ENCODE measurements at places on chromosomes 1 and 21.

- no peak for DNase-seq
Observed at GRCh38 chr21:34935898-34936297, 113.2 kb downstream of the RUNX1 start.

DNA sequence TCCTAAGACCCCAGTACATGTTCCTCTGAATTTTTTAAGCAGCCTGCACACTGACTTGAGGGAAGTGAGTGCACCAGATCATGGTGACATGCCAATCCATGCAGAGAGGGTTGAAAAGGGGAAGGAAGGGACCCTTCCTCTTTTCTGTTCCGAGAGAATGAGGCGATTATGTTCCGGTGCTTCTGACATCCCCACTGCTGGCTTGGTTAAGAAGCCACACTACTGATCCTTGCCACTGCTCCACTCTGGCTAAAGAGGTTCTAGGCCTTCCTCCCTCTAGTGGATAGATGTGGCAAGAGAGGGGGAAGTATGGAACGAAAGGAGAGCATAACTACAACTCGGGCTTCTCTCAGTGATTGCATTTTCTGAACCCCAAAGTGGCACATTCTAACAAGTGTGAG is 1.8 kb upstream of the CYB5R1 start:
- DNase-seq = no peak

DNA sequence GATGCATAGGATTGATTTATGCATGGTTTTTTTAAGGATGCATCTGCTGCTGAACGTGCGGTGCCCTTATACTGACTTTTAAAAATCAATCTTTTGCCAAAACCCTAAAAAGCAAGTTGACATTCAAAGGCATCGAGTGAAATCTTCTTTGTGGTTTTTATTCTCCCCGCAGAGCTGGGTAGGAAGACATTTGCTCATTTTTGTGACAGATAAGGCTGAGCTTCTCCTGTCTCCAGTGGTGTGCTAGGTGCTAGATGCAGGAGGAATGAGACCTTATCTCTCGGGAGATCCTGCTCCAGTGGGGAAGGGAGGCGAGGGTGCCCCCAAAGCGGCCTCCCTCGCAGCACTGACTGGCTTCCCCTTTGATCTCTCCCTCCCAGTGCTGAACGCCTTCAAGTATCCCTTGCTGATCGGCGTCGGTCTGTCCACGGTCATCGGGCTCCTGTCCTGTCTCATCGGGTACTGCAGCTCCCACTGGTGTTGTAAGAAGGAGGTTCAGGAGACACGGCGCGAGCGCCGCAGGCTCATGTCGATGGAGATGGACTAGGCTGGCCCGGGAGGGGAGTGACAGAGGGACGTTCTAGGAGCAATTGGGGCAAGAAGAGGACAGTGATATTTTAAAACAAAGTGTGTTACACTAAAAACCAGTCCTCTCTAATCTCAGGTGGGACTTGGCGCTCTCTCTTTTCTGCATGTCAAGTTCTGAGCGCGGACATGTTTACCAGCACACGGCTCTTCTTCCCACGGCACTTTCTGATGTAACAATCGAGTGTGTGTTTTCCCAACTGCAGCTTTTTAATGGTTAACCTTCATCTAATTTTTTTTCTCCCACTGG is 14.9 kb upstream of the CD101 start:
- no peak for DNase-seq

DNA sequence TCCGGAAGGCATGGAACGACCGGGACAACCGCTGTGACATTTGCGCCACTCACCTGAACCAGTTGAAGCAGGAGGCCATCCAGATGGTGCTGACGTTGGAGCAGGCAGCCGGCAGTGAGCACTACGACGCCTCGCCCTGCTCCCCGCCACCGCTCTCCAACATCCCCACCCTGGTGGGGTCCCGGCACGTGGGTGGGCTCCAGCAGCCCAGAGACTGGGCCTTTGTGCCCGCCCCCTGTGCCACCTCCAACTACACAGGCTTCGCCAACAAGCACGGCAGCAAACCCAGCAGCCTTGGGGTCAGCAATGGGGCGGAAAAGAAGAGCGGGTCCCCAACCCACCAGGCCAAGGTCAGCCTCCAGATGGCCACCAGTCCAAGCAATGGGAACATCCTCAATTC is 212.1 kb downstream of the KIF26B start:
- DNase-seq = no peak

GRCh38 chr1:234505769-234506102 is 26.8 kb upstream of the TARBP1 start:
- DNase-seq = no peak

GRCh38 chr1:57843760-57844159 is 419.9 kb upstream of the DAB1 start:
- DNase-seq = no peak

GRCh38 chr1:18578271-18578670 is 52.4 kb upstream of the PAX7 start:
- no peak for DNase-seq

DNA sequence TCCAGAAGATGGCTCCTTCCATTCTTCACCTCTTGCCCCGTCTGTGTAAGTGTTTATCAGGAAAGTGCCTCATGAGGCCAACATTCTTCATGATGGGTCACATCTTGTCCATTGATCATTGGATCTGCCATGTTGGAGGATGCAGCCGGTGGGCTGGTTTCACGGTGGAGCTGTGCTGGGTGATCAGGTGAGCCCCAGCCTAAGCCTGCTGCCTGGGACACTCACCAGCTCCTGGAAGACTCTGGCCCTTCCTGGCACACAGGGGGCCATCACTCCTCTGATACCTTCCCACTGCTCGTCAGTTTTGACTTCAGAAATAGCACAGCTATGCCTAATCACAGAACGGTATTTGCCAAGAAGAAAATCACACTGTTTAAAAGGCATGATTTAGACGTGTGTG is 38.3 kb downstream of the UBASH3A start:
- DNase-seq = no peak

- no peak for DNase-seq
Observed at GRCh38 chr1:167766538-167766937, 44.8 kb downstream of the MPZL1 start.

GRCh38 chr1:185155600-185156287 is 1.0 kb downstream of the TRMT1L start:
- no peak for DNase-seq

DNA sequence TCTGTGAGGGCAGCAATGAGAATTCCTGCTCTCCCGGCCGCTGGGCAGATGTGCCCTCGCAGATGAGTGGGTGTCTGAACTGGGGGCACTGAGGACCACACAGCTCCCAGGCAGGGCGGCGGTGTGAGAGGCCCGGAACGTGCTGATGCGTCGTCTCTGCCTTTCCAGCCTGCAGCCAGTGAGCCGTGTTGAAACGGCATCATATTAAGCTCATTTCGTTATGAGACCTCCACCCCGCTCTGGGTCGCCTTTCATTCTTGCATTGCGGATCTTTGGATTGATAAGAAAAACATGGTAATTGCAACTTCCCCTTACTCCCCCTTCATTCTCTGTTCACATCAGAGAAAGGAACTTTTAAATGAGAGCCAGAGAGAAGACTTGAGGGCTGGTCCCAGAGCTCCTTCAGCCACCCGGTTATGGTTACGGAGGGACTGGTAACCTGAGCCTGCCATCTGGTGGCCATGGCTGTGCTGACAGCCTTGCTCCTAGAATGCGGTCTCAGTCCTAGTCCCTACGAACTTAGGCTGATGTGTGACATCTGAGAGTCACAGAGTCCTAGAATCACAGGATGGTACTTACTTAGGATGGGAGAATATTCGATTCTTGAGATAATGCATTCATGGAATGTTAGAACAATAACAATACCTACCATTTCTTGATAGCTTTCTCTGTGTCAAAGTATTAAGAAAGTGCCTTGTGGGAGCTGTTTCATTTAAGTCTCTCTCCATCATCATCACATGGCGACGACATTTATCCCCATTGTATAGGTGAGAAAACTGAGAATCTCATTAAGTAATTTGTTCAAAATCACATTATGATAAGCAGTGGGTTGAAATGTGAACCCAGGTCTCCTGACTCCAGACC is 271.0 kb downstream of the TRABD2B start:
- no peak for DNase-seq

DNA sequence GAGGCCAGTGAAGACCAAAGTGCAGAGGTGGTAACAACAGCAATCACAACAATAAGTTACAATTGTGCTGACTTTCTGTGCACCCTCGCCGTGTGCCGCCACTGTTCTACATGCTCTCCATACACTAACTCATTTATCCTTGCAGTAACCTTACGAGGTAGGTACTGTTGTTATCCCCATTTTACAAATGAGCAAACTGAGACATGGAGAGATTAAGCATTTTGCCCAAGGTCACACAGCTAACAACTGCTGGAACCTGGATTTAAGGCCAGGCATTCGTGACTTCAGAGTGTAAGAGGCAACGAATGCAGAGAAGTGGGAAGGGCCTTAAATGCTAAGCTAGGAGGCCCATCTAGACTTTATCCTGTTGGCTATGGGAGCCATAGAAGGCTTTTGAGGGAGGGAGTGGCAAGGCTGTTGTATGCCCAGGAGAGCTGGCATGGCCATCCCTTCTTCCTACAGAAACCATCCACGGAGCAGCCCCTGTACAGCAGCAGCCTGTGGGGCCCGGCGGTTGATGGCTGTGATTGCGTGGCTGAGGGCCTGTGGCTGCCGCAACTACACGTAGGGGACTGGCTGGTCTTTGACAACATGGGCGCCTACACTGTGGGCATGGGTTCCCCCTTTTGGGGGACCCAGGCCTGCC is 36.6 kb downstream of the AZIN2 start:
- no peak for DNase-seq

DNA sequence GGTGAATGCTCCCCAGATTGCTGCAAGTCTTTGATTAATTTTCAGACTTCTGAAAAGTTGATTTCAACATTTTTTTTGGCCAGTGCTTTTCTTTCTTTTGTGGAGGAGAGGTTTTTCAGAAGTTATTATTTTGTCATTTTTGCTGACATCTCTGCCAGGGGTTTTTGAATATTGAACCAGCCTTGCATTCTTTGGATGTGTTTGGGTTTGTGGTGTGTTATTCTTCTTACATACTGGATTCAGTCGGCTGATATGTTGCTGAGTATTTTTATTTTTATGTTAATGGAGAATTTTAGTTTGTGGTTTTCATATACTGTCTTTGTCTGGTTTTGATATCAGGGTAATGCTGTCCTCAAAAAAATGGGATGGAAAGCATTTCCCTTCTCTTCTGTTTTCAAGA is 25.3 kb downstream of the OBSCN start:
- DNase-seq = no peak

DNA sequence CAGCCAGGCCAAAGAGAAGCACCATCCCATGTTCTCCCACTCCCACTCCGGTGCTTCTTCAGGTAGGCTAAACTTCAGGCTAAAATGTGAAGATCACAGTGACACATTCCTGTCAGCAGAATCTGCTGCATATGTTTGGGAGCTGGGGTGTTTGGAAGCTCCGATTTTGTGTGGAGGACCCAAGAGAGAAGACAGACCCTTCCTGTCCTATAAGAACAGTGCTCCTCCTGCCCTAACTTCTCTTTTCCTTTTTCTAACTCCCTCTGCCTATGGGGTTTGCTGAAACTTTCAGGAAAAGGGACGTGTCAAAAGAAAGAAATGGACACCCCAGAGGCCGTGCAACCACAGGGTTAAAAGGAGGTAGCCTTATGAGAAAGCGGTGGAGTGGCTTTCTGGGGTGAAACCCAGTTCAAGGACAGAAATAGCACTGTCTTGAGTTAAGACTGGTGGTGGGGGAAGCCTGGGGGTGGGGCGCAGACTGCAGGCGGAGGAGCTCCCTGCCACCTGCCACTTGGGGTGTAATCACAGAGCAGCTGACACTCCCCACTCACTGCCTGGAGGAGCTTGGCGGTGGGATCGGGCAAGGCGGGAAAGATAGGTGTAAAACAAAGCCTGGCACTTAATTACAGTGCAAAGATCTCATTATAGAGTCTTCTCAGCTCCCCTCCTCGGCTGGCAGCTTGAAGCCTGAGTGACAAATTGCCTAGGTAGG is 645 bp upstream of the TLR5 start:
- no peak for DNase-seq

DNA sequence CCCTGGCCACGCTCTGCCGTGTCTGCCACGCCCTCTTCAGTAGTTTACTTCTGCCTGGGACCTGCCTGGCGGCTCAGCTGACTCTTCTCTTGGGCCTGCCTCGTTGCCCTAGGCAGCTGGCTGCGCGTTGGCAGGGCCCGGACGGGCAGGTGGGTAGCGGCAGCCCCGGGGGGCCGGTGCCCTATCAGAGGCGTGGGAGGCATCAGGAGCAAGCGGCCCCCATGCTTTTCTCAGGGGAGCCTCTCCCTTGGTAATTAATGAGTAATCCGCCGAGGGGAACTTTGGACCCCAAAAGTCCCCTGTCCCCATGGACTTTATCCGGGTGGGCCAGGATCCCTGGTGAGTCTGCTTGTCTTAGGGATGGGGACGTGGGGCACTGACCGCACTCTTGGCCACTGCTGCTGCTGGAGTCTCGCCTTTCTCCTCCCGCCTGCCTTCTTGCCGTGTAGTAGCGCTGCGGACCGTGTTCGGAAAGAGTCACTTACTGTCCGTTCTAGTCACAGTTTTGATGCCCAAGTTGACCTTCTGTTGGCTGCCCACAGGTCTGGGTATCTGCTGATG is 22.7 kb downstream of the SKI start:
- DNase-seq = no peak

DNA sequence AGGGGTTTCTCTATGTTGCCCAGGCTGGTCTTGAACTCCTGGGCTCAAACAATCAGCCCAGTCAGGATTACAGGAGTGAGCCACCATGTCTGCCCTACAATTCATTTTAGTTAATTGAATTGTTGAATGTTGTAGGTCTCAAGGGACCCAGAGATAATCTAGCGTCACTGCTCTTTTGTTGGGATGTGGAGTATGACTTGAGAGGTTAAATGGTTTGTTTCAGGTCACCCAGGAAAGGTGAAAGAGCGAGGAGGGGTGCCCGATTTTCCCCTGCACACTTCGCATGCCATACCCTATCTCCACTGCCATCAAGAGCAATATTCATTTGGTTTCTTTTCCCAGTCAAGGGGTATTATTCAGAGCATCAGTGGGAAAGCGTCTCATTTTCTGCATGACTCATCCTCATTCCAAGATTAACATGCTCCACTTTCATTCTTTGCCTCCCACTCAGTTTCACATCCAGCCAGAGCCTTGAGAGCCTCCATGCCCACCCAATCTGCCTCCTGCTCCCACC is 13.1 kb upstream of the SLC30A1 start:
- no peak for DNase-seq

DNA sequence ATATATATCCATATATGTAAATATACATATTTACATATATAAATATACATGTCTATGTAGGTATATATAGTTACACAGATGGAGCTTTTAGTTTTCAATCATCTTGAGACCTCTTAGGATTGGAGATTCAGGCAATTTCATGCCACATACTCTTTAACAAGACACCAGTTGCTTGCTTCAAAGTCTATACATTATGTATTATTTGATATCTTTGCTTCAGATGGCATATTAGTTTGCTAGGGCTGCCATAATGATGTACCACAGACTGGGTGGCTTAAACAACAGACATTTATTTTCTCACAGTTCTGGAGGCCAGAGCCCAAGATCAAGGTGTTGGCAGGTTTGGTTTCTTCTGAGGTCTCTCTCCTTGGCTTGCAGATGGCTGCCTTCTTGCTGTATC is 14.1 kb upstream of the C1orf87 start:
- no peak for DNase-seq

GRCh38 chr21:38386967-38387366 is 111.3 kb downstream of the ERG start:
- DNase-seq = no peak

Measured in chondrocyte (in vitro differentiated cells).